ENCODE measurements at places on chromosomes 13 and 19. TPM values are rescaled to one million over a fixed set of nuclear protein-coding genes. Genes with fewer than 3 reads are reported as not detected.

Gene PNPLA6
- total RNA-seq, result 54.9 TPM

Gene CD209
- total RNA-seq, result 4.8 TPM

Gene BBC3
- total RNA-seq, result 3.6 TPM

Gene TEX29
- total RNA-seq, result 1.9 TPM

Gene ICAM4
- not detected for total RNA-seq

Gene CD70
- total RNA-seq, result not detected
